ENCODE measurements at places on chromosomes 4 and X. TPM values are rescaled to one million over a fixed set of nuclear protein-coding genes. Genes with fewer than 3 reads are reported as not detected.
A peak's percentile ranks its signal among the peaks of the same experiment; 100 is the strongest.

- no peak overlapping the region for H3K27ac ChIP-seq
- H3K36me3 ChIP-seq, result no peaks in the 10 kb centered on the region
- no peak for DNase-seq
- peaks cover 4% of the 10 kb centered on the region for H3K4me1 ChIP-seq
These were observed 685 bp upstream of the TNIP2 start for GRCh38 chr4:2756691-2757350.

DNA sequence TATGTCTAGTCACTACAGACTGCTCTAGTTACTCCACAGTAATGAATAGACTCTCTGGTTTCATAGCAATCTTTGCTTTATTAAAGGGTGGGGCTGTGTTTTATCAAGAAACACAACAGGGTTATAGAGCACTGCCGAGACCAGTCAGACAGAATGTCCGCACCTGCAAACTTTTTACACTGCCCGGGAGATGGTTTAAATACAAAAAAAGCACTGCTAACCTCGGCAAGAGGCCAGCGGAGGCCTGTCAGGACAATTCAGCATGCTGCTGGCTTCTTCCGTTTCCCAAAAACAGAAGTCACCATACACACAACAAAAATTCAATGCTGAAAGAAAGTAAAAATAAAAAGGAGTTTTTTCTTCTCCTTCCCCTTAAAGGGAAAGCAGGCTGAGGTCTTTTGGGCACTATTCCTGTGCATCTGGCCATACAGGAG is 67.4 kb downstream of the IRF2 start:
- peak overlapping the region; percentile 10 for H3K27ac ChIP-seq
- no peak overlapping the region for H3K4me3 ChIP-seq
- peaks cover 20% of the 10 kb centered on the region for H3K36me3 ChIP-seq
- no peak for DNase-seq
- H3K27me3 ChIP-seq, result no peaks in the 10 kb centered on the region
- H3K4me1 ChIP-seq, result peaks cover 28% of the 10 kb centered on the region

GRCh38 chr4:30553706-30554105 is 166.5 kb upstream of the PCDH7 start:
- H3K27ac ChIP-seq, result no peak overlapping the region
- H3K4me3 ChIP-seq, result no peak overlapping the region
- no peak for DNase-seq
- H3K27me3 ChIP-seq, result no peaks in the 10 kb centered on the region

DNA sequence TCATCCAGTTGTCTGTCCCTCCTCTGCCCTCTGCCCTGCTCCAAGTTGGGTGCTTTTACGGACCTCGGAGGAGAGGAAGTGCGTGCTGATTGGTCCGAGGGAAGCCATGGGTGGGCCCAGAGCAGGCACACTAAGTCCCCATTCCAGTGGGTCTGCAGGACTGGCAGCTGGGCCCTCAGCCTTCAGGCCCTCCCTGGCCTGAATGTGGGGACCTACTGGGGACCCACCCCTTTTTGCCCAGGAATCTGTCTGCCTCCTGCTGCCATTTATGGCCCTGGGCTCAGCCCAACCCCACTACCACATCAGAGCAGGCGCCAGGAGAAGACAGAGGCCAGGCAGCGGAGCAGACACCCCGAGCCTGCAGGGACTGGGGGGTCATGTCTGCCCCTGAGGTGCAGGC is 169.6 kb downstream of the TEX13A start:
- H3K4me1 ChIP-seq, result no peaks in the 10 kb centered on the region
- no peaks in the 10 kb centered on the region for H3K36me3 ChIP-seq
- no peak overlapping the region for H3K27ac ChIP-seq
- no peak overlapping the region for H3K4me3 ChIP-seq

- H3K27me3 ChIP-seq, result peaks cover 2% of the 10 kb centered on the region
- H3K27ac ChIP-seq, result no peak overlapping the region
- H3K4me1 ChIP-seq, result peaks cover 5% of the 10 kb centered on the region
- no peaks in the 10 kb centered on the region for H3K36me3 ChIP-seq
These were observed 141.1 kb downstream of the NPNT start for GRCh38 chr4:106036334-106036733.

- no peak overlapping the region for H3K27ac ChIP-seq
- H3K4me1 ChIP-seq, result peaks cover 2% of the 10 kb centered on the region
- H3K4me3 ChIP-seq, result no peak overlapping the region
These were observed 109.3 kb downstream of the FAM53A start for GRCh38 chr4:1574601-1575417.

- H3K36me3 ChIP-seq, result no peaks in the 10 kb centered on the region
- H3K27ac ChIP-seq, result no peak overlapping the region
- H3K4me1 ChIP-seq, result no peaks in the 10 kb centered on the region
- no peak overlapping the region for H3K4me3 ChIP-seq
- DNase-seq, result no peak
These were observed 213.2 kb downstream of the SLC7A11 start for GRCh38 chr4:138028923-138029322.

- DNase-seq, result no peak
- no peaks in the 10 kb centered on the region for H3K27me3 ChIP-seq
- no peak overlapping the region for H3K27ac ChIP-seq
- no peak overlapping the region for H3K4me3 ChIP-seq
- no peaks in the 10 kb centered on the region for H3K36me3 ChIP-seq
- H3K4me1 ChIP-seq, result no peaks in the 10 kb centered on the region
These were observed 486.4 kb upstream of the RPS6KA3 start for GRCh38 chrX:20753076-20753475.

DNA sequence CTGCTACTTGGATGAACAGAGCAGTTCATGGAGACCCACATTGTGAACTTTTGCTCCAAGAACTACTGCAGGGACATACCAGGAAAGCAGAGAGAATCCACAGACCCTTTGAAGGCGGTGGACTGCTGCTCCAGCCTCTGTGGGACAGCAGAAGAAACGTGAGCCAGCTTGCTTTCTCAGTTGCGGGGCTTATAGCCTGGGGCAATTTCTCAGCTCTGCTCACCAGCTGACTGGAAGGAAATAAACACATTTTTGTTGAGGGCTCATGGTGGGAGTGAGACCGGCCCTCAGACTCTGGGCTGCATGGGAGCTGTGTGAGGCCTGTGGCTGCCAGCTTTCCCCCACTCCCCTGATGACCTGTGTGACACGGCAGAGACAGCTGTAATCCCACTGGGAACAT is 2.6 kb upstream of the ADH1A start:
- H3K27me3 ChIP-seq, result no peaks in the 10 kb centered on the region
- H3K4me3 ChIP-seq, result no peak overlapping the region
- no peak overlapping the region for H3K27ac ChIP-seq

GRCh38 chr4:26885912-26886274 is 25.3 kb downstream of the STIM2 start:
- no peak for DNase-seq
- no peaks in the 10 kb centered on the region for H3K27me3 ChIP-seq
- H3K4me3 ChIP-seq, result no peak overlapping the region
- no peaks in the 10 kb centered on the region for H3K36me3 ChIP-seq
- H3K27ac ChIP-seq, result no peak overlapping the region

TCEAL6 gene
- not detected for total RNA-seq

- no peaks in the 10 kb centered on the region for H3K36me3 ChIP-seq
- H3K4me3 ChIP-seq, result no peak overlapping the region
- DNase-seq, result no peak
- H3K4me1 ChIP-seq, result no peaks in the 10 kb centered on the region
- H3K27me3 ChIP-seq, result peaks cover 57% of the 10 kb centered on the region
These were observed 59.5 kb downstream of the FRMPD3 start for GRCh38 chrX:107508925-107509324.

KDR gene
- not detected for total RNA-seq

GRCh38 chr4:112513971-112514646 is 1.9 kb downstream of the NEUROG2 start:
- H3K4me3 ChIP-seq, result no peak overlapping the region
- peak; percentile 86 for DNase-seq
- peaks cover 16% of the 10 kb centered on the region for H3K4me1 ChIP-seq
- H3K27me3 ChIP-seq, result peaks cover 98% of the 10 kb centered on the region
- no peaks in the 10 kb centered on the region for H3K36me3 ChIP-seq

MGARP gene
- total RNA-seq, result 4.4 TPM

- peaks cover 9% of the 10 kb centered on the region for H3K27me3 ChIP-seq
- no peak for DNase-seq
- no peak overlapping the region for H3K27ac ChIP-seq
- no peaks in the 10 kb centered on the region for H3K36me3 ChIP-seq
- H3K4me1 ChIP-seq, result no peaks in the 10 kb centered on the region
These were observed 151.0 kb downstream of the TMEM164 start for GRCh38 chrX:110153896-110154295.

SLC16A2 gene
- 15.6 TPM for total RNA-seq

NDP gene
- 0.59 TPM for total RNA-seq

GRCh38 chr4:98098764-98099163 is 44.5 kb downstream of the STPG2 start:
- no peak overlapping the region for H3K27ac ChIP-seq
- no peaks in the 10 kb centered on the region for H3K27me3 ChIP-seq

GRCh38 chrX:94961730-94962129 is 1287.7 kb downstream of the FAM133A start:
- H3K27me3 ChIP-seq, result no peaks in the 10 kb centered on the region
- H3K4me3 ChIP-seq, result no peak overlapping the region
- DNase-seq, result no peak
- H3K27ac ChIP-seq, result no peak overlapping the region
- H3K36me3 ChIP-seq, result no peaks in the 10 kb centered on the region

FGF13 gene
- total RNA-seq, result not detected

DNA sequence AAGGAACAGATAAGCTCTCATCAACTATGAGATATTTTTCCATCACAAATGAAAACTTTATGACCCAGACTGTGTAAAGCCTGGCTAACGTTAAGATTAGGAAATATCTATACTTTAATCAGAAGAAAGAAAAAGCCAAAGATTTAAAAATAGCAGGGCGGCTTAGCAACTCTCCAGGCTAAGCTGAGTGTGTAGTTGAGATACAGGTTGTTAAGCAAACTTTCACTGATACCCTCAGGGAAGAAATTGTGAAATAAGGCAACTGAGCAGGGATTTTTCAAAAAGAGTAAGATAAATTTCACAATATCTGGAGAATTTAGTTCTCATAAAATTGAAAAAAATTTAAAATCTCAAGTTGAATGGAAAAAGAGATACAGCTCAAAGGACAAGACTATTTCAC is 382.0 kb downstream of the RAPGEF2 start:
- H3K36me3 ChIP-seq, result no peaks in the 10 kb centered on the region
- peaks cover 3% of the 10 kb centered on the region for H3K4me1 ChIP-seq
- H3K4me3 ChIP-seq, result no peak overlapping the region

- no peak overlapping the region for H3K27ac ChIP-seq
- DNase-seq, result no peak
- H3K27me3 ChIP-seq, result no peaks in the 10 kb centered on the region
These were observed 17.0 kb upstream of the ARHGAP24 start for GRCh38 chr4:85457752-85458467.

- H3K4me1 ChIP-seq, result no peaks in the 10 kb centered on the region
- H3K27ac ChIP-seq, result no peak overlapping the region
- no peaks in the 10 kb centered on the region for H3K36me3 ChIP-seq
- no peak for DNase-seq
These were observed 7.9 kb downstream of the PPP1R3F start for GRCh38 chrX:49277535-49277830.

HTT gene
- total RNA-seq, result 44.5 TPM

RHOH gene
- under 0.01 TPM for total RNA-seq

GRCh38 chr4:186105647-186106321 is 1.3 kb downstream of the FAM149A start:
- no peak overlapping the region for H3K4me3 ChIP-seq
- H3K27me3 ChIP-seq, result peaks cover 35% of the 10 kb centered on the region
- no peak for DNase-seq
- H3K36me3 ChIP-seq, result no peaks in the 10 kb centered on the region
- H3K4me1 ChIP-seq, result no peaks in the 10 kb centered on the region

GRCh38 chr4:69489856-69490255 is 5.8 kb downstream of the UGT2B4 start:
- H3K4me1 ChIP-seq, result no peaks in the 10 kb centered on the region
- DNase-seq, result no peak
- no peaks in the 10 kb centered on the region for H3K36me3 ChIP-seq
- no peaks in the 10 kb centered on the region for H3K27me3 ChIP-seq
- H3K27ac ChIP-seq, result no peak overlapping the region

- H3K36me3 ChIP-seq, result no peaks in the 10 kb centered on the region
- H3K27me3 ChIP-seq, result no peaks in the 10 kb centered on the region
- peaks cover 16% of the 10 kb centered on the region for H3K4me1 ChIP-seq
These were observed 139.5 kb downstream of the STIM2 start for GRCh38 chr4:27000122-27000521.

- peaks cover 3% of the 10 kb centered on the region for H3K27me3 ChIP-seq
- H3K27ac ChIP-seq, result no peak overlapping the region
- DNase-seq, result no peak
- no peaks in the 10 kb centered on the region for H3K36me3 ChIP-seq
These were observed 34.4 kb downstream of the ARHGEF38 start for GRCh38 chr4:105586638-105587328.

PF4V1 gene
- not detected for total RNA-seq

DNA sequence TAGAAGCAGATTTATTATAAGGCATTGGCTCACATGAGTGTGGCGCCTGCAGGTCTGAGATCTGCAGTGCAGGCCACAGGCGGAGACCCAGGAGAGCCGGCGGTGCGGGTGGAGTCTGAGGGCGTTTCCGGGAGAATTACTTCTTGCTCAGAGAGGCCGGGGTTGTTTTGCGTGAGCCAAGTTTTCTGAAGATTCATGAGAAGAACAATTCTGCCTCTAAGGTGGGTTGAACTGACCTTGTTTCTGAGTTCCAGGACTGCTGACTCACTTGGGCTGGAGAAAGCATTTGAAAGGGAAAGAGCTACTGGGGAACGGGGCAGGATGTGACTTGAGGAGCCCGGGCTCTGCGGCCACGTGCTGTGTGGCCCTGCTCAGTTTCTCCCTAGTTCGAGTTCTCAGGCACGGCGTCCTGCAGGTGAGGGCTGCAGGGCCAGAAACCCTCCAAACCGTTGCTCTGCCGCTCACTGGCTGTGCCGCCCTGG is 36.7 kb upstream of the SORCS2 start:
- H3K36me3 ChIP-seq, result no peaks in the 10 kb centered on the region
- H3K27me3 ChIP-seq, result peaks cover 14% of the 10 kb centered on the region
- peak; percentile 85 for DNase-seq
- H3K27ac ChIP-seq, result no peak overlapping the region
- H3K4me1 ChIP-seq, result no peaks in the 10 kb centered on the region

SMIM20 gene
- total RNA-seq, result 41.3 TPM

DNA sequence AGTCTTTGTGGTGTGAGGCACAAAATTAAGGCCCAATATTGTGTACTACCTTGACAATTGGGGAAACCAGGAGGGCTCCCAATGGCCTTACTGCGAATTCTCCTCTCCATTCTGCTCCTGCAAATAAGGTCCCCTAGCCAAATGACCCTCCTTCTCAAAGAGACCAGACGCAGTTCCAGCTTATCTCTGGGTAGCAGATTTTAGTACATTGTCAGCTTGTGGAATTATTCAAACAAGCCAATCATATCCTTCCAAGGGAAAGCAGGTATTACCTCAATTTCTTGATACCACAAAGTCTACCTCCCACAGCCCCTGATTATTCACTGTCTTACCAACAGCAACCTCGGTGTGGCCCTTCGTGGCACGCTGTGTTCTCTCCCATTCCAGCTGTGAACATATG is 7.8 kb upstream of the ZBTB33 start:
- no peaks in the 10 kb centered on the region for H3K4me1 ChIP-seq
- H3K27me3 ChIP-seq, result peaks cover 4% of the 10 kb centered on the region
- H3K27ac ChIP-seq, result no peak overlapping the region
- no peak for DNase-seq

MAGEA2 gene
- not detected for total RNA-seq

- H3K4me1 ChIP-seq, result no peaks in the 10 kb centered on the region
- H3K36me3 ChIP-seq, result peaks cover 7% of the 10 kb centered on the region
- H3K27ac ChIP-seq, result no peak overlapping the region
- no peaks in the 10 kb centered on the region for H3K27me3 ChIP-seq
- DNase-seq, result no peak
- no peak overlapping the region for H3K4me3 ChIP-seq
These were observed 14.9 kb downstream of the RPS3A start for GRCh38 chr4:151114338-151114737.
